ENCODE measurements at places on chromosomes 1 and 21.

DNA sequence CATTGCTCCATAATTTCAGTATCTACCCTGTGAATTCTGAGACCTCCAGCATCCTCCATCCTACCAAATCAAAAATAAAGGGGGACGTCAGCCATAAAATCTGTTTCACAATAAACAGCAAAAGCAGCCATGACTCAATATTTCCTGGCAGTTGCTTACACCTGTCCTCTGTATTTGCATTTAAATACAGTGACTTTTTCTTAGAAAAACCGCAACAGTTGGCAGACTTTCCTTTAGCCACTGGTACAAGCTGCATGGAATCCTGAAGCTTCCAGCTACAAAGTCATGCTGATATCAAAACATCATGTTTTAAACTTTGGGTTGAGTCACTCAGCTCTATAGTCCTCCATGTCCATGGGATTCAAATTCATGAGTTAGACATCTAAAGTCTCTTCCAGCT, 278.0 kb upstream of the KAZN start:
- peak; percentile 4 for DNase-seq

DNA sequence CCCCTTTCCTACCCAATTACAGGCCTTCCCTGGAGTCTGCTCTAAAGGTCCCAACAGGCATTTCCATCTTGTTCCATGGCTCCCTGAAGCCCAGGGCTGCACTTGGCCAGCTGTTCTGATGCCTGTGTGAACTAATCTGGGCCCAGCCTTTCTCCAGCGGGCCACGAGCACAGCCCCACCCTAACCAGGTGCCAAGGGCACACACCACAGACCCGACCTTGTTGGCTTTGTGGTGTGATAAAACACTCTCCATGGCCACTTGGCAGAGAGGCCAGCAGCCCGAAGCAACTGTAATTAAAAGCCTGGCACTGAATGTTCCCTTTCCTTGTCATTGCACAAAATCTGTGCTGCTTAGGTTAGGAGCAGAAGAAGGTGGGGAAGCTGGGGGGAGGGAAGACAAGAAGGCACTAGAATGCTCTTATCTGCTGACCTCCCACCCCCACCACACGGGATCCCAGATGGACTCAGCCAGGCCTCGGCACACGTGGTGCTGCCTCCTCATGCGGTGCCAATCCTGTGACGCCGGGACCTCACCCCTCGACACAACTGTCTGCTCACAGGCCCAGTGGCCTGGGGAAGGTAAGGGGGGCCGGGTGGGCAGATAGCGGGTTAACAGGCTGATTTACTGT, 9.9 kb downstream of the HCRTR1 start:
- DNase-seq = no peak

DNA sequence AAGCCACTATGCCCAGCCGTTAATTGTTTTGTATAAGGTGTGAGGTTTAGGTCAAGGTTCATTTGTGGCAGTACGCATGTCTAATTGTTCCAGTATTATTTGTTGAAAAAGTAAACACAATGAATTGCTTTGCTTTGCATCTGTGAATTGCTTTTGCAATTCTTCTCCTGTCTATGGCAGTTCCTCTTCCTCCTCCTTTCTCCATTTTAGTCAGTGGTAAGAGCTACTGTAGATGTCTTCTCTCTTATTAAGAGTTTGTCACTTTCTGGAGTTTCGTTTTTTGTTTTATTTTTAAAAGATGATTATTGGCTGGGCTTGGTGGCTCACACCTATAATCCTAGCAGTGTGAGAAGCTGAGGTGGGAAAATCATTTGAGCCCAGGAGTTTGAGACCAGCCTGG, 29.2 kb downstream of the C1orf185 start:
- no peak for DNase-seq

GRCh38 chr1:84802567-84803232, 90.3 kb downstream of the LPAR3 start:
- no peak for DNase-seq

GRCh38 chr1:210291786-210292230, 36.9 kb upstream of the HHAT start:
- DNase-seq = no peak

GRCh38 chr1:214004795-214005194, 17.0 kb downstream of the PROX1 start:
- DNase-seq = no peak

DNA sequence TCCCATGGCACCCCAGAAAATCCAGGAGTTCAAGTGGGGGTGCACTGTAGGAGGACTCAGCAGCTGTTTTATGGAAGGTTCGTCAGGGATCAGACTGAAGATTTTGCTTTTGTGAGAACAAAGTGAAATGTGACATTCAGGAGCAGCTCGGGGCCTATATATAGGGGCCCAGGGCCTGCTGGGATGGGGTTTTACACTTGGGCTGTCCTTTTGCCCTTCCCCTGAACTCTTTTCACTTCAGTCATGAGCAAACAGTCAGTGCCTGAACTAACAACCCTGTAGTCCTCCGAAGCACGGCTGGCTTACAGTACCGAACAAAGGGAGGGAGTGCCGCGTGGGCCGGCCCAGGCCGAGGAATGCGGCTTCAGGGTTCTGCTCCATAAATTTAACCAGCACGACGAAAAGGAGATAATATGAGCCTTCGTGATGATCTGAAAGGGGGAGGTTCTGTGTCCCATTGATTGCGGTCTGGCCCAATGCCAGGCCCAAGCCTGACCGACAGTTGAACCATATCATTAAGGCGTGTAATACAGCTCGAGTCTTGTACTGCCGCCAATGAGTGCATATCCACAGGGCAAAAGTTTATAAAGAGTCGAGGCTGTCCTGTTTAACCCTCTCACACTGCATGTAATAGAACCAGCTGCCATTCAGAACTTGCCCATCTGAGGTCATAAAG, 139.9 kb downstream of the DHRS3 start:
- no peak for DNase-seq

- no peak for DNase-seq
These were observed 48.2 kb downstream of the SPSB1 start for GRCh38 chr1:9340864-9341263.

- no peak for DNase-seq
These were observed 11.9 kb downstream of the SH2D2A start for GRCh38 chr1:156804572-156805243.

DNA sequence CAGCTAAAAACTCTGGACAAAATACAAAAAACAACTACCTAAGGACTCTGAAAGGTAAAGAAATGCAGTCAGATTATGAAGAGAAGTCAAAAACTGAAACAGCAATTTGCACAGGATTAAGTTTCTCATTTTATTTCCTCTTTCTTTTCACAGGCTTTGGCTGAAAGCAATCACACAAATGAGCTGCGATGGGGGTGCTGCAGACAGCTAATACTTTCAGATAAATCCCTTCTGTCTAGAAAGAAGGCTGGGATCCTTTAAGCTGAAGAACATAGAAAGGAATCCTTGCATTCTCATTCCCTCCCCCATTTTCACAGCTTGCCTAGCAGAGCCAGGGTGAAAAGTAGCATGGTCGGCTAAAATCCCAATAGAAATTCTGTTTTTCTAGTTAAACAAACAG, 32.0 kb upstream of the PRDX6 start:
- DNase-seq = no peak

- DNase-seq = no peak
These were observed 55.3 kb downstream of the SHCBP1L start for GRCh38 chr1:182897696-182898095.

- DNase-seq = no peak
These were observed 4.1 kb downstream of the ADORA1 start for GRCh38 chr1:203131548-203132200.

DNA sequence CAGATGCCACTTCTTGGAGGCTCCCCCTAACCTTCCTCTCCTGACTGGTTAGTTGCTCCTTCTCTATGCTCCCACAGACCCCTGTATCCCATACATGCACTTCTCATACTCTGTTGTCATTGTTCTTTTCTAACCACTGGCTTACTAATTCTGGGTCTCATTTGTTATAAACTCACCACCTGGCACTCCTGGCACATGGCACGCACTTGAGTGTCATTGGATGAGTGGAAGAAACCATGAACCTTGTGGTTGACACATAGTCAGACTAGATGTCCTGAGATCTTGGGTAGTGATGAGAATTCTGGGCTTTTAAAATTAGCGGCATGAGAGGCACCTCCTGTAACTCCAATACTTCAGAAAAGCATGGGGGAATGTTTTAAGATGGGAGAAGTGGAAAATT, 49.3 kb downstream of the TRIM62 start:
- DNase-seq = no peak

DNA sequence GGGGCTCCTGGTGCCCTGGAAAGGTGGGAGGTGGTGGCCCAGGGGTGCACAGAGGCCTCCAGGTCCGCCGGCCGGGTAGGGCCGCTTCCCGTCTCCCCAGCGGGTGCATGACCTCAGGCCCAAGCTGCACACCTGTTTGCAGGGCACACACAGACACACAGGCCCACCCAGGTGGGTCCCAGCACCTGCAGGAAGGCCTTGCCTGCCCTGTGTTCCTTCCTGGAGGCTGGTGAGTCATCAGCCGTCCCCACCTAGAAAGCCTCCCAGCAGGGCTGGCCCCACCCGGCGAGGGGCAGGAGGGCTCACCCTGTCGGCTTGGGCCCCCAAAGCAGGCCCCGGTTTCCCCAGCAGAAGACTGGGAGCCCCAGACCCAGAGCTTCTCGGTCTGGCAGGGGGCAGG, 23.6 kb upstream of the TTLL10 start:
- no peak for DNase-seq

- no peak for DNase-seq
These were observed 50.4 kb upstream of the STUM start for GRCh38 chr1:226497991-226498639.

DNA sequence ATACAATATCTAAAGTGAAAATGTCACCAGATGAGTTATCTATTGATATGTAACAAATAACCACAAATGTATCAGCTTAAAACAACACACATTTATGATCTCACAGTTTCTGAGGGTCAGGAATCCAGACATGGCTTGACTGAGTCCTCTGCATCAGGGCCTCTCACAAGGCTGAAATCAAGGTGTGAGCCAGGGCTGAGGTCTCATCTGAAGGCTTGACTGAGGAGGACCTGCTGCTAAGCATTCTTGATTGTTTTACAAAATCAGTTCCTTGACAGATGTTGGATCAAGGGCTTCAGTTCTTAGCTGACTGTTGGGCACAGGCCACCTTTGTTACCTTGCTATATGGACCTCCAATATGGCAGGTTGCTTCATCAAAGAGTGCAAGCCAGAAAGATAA, 483.7 kb downstream of the CAMTA1 start:
- no peak for DNase-seq

DNA sequence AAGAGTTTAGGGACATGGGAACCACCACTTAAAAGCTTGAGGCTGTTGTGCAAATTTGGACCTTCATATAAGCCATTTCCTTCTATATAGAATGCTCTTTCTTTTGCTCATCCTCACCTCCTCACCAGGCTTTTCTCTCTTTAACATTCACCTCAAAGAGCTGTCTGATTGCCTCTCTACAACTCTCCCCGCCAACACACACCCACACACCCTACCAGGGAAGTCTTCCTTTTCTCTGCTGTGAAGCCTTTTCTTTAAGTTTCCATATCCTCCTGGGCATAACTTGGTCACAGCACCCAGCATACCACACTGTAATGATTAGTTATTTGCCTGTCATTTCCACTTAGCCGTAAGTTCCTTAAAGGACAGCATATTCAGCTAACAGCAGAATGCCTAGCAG, 40.6 kb downstream of the WLS start:
- no peak for DNase-seq

- no peak for DNase-seq
These were observed 39.0 kb upstream of the F3 start for GRCh38 chr1:94580367-94581115.

DNA sequence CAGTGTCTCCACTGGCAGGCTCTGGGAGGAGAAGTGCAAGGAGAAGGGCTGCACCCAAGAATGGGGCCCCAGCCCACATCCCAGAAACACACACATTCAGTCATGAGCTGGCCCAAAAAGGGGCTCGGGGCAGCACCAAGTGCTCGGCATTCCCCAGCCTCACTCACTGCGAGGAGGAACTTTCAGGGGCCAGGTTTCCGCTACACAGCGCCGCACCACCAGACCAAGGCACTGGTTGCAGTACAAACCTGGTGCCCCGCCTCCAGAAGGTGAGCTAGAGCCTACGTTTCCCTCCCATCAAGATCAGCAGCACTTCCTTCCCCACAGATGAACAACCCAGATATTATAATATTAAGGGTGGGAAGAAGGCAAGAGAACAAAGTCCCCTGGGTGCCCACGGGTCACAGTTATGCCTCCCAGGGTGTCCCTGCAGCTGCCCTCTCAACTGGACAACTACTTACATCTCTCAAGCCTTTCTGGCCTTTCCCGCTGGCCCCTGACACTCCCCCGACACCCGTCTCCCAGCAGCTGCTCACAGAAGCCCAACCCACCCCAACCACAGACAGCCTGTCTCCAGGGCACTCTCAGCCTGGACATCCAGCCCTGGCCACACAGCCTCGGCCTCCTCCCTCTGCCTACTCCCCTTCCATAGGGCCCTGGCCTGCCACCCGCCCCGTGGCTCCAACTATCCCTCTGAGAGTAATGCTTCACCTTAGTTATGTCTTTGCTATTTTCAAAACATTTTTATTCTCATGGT, 3.8 kb downstream of the PBXIP1 start:
- no peak for DNase-seq

- DNase-seq = no peak
These were observed 26.3 kb upstream of the KIAA0040 start for GRCh38 chr1:175218786-175219434.
